Stimulated activated naive CD8-positive, alpha-beta T cell treated with anti-CD3 and anti-CD28 coated beads, Interleukin-15, Interleukin-2, amounts not matched to agents 100 U/mL and 50 U/mL, for 24 hours (primary cell): ENCODE measurements at places on chromosomes 7 and 10.
A peak's percentile ranks its signal among the peaks of the same experiment; 100 is the strongest.

- peak; percentile 64 for DNase-seq
Observed at GRCh38 chr7:2417981-2418481, 14.6 kb downstream of the CHST12 start.

DNA sequence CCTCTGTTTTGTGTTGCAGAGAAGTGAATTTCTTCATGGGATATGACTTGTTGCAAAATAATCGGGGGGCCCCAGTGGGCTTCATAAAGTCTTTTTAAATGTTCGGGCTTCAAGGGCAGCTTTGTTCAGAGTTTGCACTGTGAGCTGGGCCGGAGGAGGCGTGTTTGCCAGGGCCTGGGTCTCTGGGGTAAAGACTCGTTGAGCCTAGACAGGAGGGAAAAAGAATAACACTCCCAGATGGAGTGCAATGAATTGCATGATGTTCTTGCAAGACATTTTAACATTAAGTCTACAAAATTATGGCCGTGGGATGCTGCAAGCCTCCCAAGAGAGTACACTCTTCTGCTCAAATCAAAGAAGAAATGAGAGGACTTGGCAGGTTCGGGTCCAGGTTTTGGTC is 23.6 kb downstream of the BMPER start:
- no peak for DNase-seq

GRCh38 chr10:30687698-30688213 is 58.2 kb upstream of the LYZL2 start:
- DNase-seq = peak; percentile 92

- no peak for DNase-seq
Observed at GRCh38 chr7:158549616-158550393, 37.8 kb downstream of the PTPRN2 start.

DNA sequence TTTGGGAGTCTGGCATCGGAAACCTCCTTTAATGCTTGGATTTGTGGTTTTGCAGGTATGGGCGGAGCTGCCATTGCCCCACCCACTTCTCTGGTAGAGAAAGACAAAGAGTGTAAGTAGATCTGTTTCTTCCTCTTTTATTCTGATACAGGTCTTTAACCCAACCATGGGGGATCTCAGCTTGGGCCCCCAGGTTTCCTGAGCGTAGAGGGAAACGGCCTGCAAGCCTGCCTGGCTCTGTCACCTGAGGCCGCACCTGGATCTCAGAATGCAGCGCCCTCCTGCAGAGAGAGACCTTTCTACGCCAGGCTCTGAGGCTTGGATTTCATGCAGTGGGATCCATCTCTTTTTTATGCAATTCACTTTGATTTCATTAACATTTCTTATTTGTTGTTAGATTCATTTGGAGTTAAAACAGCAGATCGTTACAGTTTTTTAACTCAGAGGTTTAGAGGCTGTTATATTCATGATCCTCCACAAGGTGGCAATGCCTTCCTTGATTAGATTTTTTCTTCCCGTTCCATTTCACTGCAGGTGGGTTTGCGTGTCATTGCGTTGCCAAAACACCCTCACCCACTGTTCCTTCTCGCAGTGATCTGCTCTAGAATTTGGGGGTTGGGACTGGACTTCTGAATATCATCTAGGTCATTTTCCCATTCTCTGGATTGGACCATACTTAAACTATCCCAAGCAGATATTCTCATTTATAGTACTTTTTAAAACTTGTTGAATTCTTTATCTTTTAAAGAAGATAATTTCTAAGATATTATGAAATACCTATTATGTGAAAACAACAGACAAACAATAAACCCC is 20.0 kb downstream of the RBM17 start:
- no peak for DNase-seq

GRCh38 chr7:158919686-158920085 is 63.3 kb downstream of the DYNC2I1 start:
- no peak for DNase-seq

DNA sequence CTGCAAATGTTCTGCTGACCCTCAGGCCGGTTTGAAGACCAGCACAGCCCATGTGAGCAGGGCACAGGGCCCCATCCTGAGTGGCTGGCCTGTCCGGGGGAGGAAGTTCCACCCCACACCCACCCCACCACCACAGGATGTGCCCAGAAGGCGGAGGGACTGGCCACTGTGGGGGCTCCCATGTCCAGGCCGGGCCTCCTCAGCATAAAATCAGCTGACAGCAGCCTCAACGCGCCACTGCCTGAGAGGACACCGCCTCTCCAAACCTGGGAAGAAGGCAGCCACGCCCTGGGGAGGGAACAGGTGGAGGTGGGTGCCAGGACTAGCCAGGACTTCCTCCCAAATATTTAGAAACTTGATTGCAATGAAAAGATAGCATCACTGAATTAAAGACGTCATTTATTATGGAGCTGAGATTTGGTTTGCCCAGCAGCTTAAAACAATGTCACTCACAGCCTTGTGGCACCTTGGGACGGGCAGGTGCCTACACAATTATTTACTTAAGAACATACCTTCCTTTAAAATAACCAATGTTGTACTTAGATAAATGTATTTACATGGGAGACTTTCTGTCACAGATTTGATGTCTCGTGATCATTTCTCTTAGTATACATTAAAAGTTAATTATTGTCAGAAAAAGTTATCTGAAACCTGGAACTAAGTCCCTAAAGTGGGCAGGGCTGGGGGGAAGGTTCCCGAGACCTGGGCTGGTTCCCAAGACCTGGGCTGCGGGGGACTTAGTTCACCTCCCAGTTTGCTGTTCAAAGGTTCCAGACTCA is 27.3 kb upstream of the FAM20C start:
- DNase-seq = no peak

DNA sequence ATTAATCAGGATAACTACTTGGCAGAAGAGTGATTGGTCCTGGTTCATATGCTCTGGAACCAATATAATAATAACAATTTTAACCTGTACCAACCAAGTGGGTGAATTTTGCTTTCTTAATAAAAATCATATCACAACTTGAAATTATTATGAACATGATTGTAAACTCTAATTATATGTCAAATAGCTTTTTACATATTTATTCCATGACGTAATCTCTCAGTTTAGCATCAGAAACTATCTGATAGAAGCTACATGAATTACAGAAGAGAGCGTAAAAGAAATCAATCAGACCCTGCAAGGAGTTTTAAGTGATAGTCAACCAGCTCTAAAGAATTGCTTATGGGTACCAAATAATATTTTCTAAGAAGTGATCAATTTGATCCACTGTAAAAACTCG is 10.1 kb downstream of the GNG11 start:
- DNase-seq = no peak

- DNase-seq = no peak
Observed at GRCh38 chr10:65907199-65907712, 1018.6 kb upstream of the LRRTM3 start.

GRCh38 chr10:123390874-123391273 is 236.7 kb downstream of the BUB3 start:
- no peak for DNase-seq

DNA sequence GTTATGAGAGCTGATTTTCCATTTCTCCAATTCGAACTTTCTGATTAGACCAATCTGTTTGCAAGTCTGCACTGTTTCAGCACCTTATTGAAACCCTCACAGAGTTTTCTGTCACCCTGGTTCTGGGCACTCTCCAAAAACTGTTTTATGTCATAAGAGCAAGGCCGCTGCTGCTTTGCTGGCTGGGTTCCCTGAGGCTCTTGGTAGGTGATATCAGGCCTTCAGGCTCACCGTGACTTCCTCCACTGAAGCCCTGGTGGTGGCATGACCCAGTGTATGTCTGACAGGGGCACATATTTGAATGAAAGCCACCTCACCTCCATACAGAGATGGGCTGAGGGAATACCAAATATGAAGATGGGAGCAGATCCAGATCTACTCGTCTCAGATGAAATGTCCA is 8.3 kb downstream of the RABGEF1 start:
- no peak for DNase-seq

DNA sequence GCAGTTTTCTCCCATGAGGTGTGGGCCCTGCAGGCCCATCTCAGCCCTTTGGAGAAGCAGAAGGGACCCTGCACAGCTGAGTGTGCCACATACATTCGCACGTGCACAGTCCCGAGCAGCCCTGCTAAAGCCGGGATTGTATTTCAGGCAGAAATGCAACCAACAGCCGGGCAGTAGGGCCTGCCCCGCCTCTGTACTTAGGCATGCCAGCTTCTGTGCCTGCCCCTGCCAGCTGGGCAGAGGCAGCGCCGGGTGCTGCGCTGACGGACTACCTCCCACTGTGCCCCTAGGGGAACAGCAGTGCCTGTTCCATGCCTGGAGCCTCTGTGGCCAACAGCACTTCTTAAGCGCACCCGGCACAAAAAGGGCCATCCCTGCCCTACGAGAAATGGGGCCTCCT is 170.3 kb downstream of the NEURL1 start:
- no peak for DNase-seq

- no peak for DNase-seq
Observed at GRCh38 chr7:139675127-139676125, 102.4 kb downstream of the HIPK2 start.

DNA sequence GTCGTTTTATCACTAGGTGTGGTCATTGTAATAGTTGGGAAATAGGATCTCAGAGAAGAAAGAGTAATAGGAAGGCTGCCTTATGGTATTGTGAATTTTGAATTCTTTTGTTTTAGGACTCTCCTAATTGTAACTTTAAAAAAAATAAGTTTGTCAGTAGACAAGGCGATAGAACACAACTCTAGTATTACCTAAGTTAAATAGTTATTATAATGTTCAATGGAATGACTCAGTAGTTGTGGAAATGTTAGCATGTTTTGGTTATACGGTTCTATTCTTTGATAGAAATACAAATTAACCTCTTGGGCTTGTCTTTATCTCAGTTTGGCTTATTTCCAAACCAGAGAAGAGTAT is 1.4 kb downstream of the DNAH11 start:
- DNase-seq = no peak

DNA sequence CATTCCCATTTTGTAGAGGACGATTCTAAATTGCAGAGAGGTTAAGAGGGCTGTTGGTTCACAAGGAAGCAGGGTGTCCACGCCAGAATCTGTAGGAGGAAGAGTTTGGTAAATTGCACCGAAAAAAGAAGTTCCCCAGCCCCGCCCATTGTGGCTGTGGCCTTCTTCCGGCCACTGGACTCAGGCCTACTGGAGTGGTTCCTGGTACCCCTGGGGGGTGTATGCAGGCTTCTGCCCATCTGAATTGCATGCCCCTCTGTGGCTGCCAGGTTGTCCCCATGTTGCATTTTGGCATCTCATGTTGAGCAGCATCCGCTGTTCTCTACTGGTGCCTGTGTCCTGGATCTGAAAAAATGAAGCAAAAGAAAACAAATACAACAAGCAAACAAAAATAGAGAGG is 234.2 kb downstream of the WDR11 start:
- no peak for DNase-seq

DNA sequence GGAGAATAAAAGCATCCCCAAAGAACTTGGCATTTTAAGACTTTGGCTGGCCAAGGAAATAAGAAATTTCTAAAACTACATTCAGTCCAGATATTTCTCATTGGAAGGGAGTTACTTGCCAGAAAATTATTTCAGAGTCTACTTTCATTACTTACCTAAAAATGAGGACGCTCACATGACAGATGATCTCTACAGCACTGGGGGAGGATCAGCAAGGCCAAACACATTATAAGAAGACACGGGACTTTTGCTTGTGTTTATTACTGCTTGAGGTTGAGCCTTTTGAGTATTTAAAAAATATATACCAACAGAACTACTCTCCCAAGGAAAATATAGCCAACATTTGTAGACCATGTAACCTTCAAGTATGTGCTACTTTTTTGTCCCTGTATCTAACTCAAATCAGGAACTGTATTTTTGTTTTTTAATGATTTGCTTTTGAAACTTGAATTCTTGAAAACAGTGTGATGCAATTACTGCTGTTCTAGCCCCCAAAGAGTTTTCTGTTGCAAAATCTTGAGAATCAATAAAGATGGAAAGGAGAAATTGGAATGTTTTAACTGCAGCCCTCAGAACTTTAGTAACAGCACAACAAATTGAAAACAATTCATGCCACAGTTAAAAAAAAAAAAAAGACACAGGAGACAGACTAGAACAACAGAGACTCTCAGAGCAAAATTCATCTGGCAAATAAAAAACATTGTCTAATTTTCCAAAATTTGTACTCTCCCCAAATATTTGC is 128.1 kb downstream of the ZNF438 start:
- DNase-seq = no peak

- no peak for DNase-seq
Observed at GRCh38 chr10:101848894-101849351, 5.3 kb upstream of the KCNIP2 start.

GRCh38 chr10:27344568-27345454 is 104.2 kb upstream of the ACBD5 start:
- peak; percentile 22 for DNase-seq

DNA sequence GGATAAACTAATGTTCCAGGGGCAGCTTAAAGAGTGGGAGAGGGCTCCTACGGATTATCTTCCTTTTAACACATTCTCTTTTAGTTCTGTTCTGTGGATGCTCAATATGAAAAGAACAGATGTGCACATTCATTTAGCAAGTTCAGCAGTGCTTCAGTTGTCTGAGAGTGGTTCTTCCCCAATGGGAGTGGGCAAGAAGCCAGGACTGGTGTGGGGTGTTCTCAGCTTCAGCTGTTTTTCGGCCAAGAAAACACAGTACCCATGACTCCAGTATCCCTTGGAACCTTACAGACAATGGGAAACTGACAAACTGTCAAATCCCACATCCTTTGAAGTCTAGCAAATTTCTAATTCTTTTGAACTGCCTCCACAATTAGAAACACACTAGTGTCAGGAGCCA is 71.5 kb upstream of the LRRC17 start:
- DNase-seq = no peak

GRCh38 chr7:92464515-92464914 is 13.2 kb downstream of the ERVW-1 start:
- no peak for DNase-seq
